Right forelimb (tissue), 1 donor: ENCODE measurements at places on chromosomes 3 and 15.

GRCh38 chr3:107205358-107205757, 171.9 kb upstream of the CCDC54 start:
- no peak for DNase-seq

GRCh38 chr15:67922971-67923945, 83.4 kb upstream of the RNU6-1 start:
- no peak for DNase-seq

- no peak for DNase-seq
Observed at GRCh38 chr15:57330619-57331340, 45.5 kb upstream of the CGNL1 start.

GRCh38 chr15:68518046-68518445, 60.7 kb upstream of the CORO2B start:
- no peak for DNase-seq

DNA sequence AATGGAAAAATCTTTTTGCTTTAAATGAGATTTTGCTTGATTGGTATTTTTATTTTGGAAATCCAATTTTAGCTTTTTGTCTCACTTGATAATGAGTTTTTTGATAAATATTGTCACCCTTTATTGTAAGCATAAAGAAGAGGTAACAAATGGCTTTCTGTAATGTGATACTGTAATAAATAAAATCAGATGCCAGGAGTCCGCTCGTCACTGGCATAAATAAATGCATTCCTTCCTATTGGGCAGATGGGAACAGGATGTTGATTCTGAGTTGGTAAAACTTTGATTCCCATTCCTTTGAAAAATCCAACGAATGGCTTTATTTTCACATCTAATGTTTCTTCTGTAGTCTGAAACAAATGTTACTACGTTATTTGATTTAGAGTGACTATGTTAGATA, 59.9 kb downstream of the CACNA2D3 start:
- DNase-seq = no peak

- no peak for DNase-seq
Observed at GRCh38 chr15:81363276-81363675, 10.7 kb downstream of the TMC3 start.

DNA sequence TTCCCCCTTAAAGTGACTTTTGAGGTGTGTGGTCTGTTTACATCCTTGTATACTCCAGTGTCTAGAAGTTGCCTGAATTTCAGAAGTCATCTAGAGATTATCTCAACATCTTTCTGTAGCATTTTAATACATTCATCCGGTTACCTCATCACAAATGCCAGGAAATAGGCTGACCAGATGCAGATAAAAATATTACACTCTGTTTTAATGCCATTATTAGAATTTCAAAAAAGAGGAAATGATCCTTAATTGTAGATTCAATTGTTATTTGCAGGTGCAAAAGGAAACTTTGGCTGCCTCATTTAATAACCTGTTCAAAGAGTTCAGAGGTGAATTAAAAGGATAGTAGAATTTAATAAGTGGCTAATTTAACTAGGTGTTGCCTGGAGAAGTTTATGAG, 290.9 kb downstream of the C3orf38 start:
- no peak for DNase-seq

- DNase-seq = no peak
Observed at GRCh38 chr3:171230865-171231264, 204.3 kb upstream of the SLC2A2 start.

DNA sequence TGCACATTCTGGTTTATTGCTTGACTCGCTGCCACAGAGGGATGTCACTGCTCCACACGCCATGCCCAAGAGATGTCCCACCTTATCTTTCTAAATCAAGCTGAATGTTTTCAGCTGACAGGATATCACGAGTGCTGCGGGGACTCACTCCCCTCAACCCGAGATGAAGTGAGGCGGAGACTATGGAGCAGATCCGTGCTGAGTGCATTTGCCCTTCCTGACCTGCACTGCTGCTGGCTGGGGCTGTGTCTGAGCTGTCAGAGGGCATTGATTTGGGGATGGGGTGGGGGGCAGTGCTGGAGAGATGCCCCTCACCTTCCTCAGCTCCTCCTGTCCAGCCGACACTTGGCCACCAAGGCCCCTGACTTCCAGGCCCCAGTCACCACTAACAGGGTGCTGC, 40.5 kb upstream of the CSPG4 start:
- DNase-seq = peak; percentile 33

- DNase-seq = no peak
Observed at GRCh38 chr15:76185716-76186115, 125.6 kb downstream of the ETFA start.

GRCh38 chr3:194854206-194854605, 168.5 kb downstream of the FAM43A start:
- no peak for DNase-seq

- DNase-seq = no peak
Observed at GRCh38 chr3:194379651-194380050, 10.1 kb upstream of the LRRC15 start.

- DNase-seq = no peak
Observed at GRCh38 chr3:23834082-23834870, 28.5 kb downstream of the UBE2E1 start.

GRCh38 chr15:72169236-72169920, 28.2 kb downstream of the GRAMD2A start:
- no peak for DNase-seq

GRCh38 chr15:75695634-75696310, 16.9 kb downstream of the CSPG4 start:
- DNase-seq = no peak

GRCh38 chr3:123262226-123262625, 60.5 kb downstream of the SEC22A start:
- no peak for DNase-seq

DNA sequence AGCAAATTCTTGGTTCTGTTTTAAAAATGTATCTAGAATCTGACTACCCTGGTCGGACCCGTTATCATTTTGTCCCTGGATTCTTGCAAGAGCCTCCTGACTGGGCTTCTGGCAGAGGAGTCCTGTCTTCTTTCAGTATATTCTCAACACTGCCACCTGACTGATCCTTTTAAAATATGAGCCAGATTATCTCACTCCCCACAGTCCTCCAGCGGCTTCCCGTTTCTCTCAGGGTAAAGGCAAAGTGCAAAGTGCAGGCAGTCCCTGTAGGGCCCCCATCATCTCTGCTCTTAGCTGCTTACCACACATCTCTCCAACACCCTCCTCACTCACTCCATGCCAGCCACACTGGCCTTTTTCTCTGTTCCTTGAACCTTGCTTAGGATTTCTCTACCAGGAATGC, 28.4 kb downstream of the CRTC3 start:
- no peak for DNase-seq

GRCh38 chr3:72177075-72178050, 392.4 kb upstream of the PROK2 start:
- peak; percentile 74 for DNase-seq

DNA sequence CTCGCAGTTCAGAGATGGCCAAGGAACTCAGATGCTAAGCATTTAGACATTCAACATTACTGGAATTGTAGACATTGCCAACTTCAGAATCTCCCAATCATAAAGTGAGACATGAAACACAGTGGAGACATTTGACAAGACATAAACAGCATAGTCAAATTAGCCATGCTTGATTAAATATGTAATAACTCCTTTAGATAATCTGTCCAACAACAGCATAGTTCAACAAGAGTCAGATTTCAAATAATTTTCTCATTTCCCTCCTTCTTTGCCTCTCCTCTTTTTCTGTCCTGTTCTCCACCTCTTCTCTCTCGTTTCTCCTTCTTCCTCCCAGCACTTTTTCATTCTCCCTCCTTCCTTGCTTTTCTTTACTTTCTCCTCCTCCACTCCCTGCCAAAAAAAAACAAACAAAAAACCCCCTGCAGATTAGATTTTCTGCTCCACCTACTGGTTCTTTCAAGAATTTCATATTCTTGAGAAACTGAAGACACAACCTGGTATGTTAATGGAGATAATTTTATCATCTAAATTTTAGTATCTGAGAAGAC, 20.2 kb downstream of the CPOX start:
- no peak for DNase-seq

DNA sequence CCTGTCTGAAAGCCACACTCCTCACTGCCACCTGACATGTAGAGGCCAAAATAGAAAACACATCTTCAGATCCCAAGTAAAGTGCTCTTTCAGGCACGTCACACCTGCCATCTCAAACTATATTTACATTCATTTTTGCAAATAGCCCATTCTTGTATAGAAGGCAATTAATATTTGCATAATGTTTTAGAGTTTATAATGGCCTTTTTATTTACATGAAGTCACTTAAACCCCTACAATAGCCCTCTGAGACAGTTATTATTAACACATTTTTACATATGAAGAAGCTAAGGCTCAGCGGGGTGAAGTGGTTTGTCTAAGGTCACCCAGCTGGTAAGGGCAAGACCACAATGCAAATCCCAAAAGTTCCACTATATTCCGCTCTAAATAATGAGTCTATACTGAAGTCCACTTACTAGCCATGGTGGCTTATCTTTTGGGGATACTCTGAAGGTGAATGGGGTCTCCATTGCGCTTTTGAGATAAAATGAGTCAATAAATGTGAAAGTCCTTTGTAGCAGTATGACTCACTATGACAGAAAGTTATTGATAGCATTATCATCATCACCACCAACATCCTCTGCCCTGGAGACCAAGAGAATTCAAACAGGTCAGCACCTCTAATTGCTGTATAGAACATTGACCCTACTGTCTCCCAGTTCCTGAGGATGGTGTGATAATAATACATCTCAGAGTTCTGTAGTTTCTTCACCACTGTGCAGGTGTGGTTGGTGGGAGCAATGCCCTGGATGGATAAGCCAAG, 155.9 kb upstream of the BCL6 start:
- DNase-seq = no peak

- DNase-seq = no peak
Observed at GRCh38 chr15:86362555-86362954, 282.9 kb downstream of the AGBL1 start.

DNA sequence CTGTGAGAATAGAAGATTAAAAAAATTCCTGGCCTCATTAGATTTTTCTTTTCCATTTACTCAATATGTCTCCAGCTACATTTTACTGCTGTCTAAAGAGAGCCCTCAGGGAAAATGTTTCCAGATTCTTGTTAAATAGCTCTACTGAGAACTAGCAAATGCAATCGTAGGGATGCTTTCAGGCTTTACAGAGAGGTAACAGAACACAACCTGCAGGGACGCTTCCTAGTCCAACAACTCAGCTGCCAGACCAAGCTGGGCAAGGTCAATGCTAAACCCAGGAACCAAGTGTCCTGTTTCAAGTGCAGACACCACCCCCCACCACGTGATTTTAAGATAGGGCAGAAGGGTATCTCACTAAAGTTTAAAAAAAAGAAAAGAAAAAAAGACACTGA, 25.2 kb downstream of the ARHGEF3 start:
- DNase-seq = no peak

- DNase-seq = no peak
Observed at GRCh38 chr3:174253196-174253823, 605.8 kb upstream of the NAALADL2 start.

DNA sequence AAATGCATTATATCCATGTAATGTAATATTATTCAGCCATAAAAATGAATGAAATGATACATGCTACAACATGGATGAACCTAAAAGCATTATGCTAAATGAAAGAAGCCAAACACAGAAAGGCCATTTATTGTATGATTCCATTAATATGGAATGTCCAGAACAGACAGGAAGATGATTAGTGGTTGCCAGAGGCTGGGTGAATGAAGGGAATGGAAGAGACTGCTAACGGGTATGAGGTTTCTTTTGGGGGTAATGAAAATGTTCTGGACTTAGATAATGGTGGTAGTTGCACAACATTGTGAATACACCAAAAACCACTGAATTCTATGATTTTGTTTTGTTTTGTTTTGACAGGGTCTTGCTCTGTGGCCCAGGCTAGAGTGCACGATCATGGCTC, 61.6 kb upstream of the MAP4 start:
- no peak for DNase-seq

GRCh38 chr15:47705281-47705997, 11.9 kb upstream of the SEMA6D start:
- no peak for DNase-seq

DNA sequence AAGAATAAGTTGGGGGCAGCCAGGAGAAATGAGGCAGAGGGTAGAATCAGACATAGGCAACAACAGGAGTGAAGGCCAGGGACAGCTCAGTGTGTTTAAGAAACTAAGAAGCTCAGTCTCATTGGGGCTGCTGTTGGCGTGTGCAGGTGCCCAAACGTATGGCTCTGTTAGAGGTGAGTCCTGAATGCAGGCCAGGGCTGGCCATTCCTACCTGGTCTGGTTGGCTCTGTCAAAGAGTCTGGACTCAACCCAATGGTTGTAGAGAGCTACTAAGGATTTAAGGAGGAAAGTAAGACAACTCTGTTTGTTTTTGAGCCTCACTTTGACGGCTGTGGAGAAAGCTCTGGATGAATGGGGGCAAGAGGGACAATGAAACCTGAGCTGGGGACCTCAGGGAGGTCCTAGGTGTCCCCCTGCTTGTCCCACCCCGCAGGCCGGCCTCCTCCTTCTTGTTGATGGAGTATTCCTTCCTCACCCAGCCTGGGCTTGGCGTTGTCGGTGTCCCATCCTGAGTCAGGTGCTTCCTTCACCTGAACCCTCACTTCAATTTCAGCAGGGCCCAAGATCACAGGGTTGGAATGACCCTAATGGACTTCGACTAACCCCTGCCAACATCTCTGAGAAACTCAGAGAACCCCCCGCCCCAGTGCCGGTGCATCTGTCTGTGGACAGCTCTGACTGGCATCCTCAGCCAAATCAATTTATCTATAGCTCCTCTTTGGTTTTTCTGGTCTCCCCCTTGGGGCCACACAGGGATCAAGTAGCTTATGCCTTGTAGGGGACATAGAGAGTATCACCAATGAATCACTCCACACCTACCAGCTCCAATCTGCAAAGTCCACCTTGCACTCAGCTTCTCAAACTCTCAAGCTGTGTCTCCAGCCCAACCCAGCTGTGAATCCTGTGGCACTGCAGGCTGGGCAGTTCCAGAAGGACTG, 8.3 kb downstream of the ITGA11 start:
- peak; percentile 17 for DNase-seq

- no peak for DNase-seq
Observed at GRCh38 chr3:60760145-60760544, 491.1 kb downstream of the FHIT start.

- no peak for DNase-seq
Observed at GRCh38 chr3:52843108-52843865, 8.5 kb upstream of the MUSTN1 start.

GRCh38 chr3:44962621-44963393, 13.2 kb downstream of the ZDHHC3 start:
- DNase-seq = no peak

- DNase-seq = no peak
Observed at GRCh38 chr3:4693620-4694019, 200.5 kb downstream of the ITPR1 start.

GRCh38 chr3:132283440-132283839, 33.8 kb upstream of the ACP3 start:
- DNase-seq = no peak

- no peak for DNase-seq
Observed at GRCh38 chr15:96849271-96849900, 518.9 kb downstream of the NR2F2 start.

DNA sequence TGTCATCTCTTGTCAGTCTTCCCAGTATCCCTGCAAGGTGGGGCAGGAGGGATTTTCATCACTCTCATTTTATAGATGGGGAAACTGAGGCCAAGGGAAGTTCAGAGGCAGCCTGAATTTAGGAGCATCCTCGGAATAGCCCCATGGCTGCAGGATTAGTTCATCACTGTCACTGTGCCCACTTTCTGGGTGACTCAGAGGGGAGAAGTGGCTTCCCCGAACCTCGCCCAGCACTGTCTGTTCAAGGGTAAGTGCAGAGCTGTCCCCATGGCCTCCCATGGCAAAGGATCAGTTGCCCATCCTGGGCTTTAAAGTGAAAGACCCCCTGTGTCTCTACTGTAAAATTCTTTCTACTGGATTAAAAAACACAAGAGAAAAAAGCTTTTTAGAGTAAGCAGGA, 60.0 kb upstream of the SEC13 start:
- no peak for DNase-seq

- DNase-seq = no peak
Observed at GRCh38 chr3:149560001-149560400, 85.5 kb downstream of the TM4SF4 start.
